Caki2 (cell line): ENCODE measurements at places on chromosomes 3 and 15. TPM values are rescaled to one million over a fixed set of nuclear protein-coding genes. Genes with fewer than 3 reads are reported as not detected.

DNA sequence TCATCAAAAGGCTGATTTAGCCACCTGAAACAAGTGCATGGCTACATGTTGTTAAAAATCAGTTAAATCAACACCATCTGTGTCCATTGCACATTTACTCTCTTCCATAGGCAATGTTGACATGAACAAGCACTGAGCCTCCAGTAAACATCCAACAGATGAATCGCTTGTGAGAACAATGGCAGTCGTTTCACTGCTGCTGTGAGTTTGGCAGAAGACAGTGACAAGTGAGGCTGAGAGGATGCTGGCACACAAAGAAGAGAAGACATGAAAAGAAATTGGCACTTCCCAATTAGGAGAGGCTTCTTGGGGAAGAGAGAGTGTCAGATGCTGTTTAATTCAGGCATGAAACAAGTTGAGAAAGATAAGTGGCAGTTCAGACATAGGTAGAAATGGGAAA, 227.4 kb upstream of the STT3B start:
- DNase-seq, result no peak

GRCh38 chr15:61124195-61124594, 104.9 kb downstream of the RORA start:
- no peak for DNase-seq

DNA sequence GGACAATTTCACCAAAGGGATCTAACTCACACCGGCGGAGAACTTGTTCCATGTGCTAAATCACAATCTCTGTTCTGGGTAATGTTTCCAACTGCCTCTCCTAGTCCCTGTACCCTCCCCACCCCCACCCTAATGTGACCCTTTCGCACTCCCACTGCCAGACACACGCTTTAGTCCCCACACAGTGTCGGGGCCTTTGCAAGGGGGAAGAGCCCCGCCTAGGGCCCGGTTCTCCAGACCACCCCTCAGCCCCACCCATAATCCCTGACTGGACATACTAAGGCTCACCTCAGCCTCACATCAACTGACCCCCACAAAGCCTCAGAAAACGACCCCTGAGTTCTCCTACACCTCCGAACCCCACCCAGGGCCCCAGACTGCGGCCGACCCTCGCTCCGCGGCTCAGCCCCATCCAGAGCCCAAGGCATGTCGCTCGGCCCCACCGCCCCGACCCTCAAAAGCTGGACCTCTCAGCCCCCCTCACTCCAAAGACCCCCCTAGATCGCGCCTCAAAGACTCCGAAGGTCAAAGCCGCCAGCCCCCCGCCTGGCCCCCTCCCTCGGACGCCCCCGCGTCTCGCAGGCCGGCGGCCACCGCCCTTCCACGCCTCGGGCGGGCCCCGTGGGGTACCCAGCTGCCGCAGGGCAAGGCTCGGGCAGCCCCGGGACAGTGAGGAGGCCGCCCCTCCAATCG, 72.0 kb upstream of the MAP4 start:
- DNase-seq, result no peak

- no peak for DNase-seq
These were observed 21.0 kb downstream of the ZNF385D start for GRCh38 chr3:21729888-21730459.

DNA sequence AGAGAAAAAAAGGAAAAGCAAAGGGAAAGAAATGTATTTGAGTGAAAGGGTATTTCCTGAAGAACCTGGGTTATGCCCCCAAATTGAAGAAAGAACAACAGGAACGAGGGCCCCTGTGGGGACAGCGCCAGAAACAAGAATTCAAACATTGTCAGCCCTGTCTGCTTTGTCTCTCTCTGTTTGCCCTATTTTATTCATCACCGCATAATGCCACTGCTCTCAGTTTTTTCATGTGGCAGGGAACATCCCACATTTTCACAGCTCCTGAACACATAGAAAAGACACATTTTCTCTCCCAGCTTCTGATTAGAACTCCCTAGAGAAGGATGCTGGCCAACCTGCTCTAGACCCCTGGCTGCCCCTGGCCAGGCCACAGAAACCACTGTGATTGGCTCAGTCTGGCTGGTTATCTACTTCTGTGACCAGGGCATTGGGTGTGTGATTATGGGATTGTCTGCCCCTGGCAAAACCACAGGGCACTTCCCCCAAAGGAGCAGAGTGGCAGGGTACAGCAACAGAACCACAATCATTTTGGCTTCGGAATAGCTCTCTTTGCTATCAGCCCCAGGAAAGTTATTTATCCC, 31.3 kb upstream of the CCDC54 start:
- no peak for DNase-seq

DNA sequence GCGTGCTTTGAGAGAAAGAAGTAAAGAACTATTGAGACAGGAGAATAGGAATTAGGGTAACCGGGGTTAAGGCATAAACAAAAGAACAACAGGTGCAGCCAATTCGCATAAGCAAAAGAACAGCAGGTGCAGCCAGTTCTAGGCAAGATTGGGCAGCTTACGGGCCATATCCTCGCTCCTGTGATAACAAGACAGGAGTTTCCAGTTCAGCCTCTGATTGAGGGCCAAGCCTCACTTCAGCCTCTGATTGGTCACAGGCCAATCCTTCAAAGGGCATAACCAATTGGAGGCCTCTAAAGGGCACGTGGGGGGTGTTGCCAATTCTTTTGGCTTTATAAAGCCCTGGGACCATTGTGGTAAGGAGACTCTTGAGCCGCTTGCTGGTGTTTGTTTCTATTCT, 143.5 kb downstream of the GADL1 start:
- no peak for DNase-seq

DNA sequence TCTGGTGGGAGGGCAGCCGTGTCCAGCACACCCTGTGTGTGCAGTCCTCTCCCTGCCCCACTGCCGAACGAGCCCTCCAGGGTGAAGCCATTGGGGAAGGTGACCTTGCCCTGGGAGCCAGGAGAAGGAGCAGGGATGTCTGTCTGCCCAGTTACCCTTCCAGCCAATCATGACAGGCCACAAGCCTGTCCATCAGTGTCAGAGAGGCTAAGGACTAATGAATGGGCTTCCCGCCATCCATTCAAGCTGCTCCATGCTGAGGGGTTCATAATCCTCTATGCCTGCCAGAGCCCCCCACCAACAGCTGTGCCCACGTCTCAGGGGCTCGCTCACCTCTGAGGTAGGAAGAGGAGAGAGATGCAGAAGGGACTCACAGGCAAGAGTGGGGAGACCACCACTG, 15.2 kb downstream of the ALS2CL start:
- no peak for DNase-seq

DNA sequence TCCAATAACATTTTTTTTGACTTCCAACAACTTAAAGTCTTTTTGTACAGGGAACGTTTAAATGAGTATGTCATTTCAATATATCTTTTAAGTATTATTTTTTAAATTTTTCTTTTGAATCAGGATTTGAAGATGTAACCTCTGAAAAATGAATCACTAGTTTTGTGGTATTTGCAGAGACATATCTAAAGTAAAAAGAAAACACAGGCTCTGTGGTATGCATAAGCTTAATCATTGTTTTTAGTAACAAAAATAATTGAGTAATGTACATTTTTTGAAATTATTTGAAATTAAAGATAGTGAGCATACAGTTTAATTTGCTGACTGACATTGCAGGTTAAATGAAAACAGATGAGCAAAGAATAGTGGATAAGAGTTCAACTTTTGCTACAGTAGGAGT, 531.3 kb downstream of the ROBO1 start:
- no peak for DNase-seq

GRCh38 chr3:36403661-36404060, 23.4 kb downstream of the STAC start:
- no peak for DNase-seq

The SKOR1 gene
- total RNA-seq, result 0.61 TPM in 1 of 2 replicates, not detected in the other

The MESD gene
- total RNA-seq, result 16.6 and 18.5 TPM in 2 replicates
